Neuronal stem cell (in vitro differentiated cells): ENCODE measurements at places on chromosomes 6 and 20.

- peak; percentile 21 for DNase-seq
These were observed 1.4 kb upstream of the MUC21 start for GRCh38 chr6:30981942-30982772.

DNA sequence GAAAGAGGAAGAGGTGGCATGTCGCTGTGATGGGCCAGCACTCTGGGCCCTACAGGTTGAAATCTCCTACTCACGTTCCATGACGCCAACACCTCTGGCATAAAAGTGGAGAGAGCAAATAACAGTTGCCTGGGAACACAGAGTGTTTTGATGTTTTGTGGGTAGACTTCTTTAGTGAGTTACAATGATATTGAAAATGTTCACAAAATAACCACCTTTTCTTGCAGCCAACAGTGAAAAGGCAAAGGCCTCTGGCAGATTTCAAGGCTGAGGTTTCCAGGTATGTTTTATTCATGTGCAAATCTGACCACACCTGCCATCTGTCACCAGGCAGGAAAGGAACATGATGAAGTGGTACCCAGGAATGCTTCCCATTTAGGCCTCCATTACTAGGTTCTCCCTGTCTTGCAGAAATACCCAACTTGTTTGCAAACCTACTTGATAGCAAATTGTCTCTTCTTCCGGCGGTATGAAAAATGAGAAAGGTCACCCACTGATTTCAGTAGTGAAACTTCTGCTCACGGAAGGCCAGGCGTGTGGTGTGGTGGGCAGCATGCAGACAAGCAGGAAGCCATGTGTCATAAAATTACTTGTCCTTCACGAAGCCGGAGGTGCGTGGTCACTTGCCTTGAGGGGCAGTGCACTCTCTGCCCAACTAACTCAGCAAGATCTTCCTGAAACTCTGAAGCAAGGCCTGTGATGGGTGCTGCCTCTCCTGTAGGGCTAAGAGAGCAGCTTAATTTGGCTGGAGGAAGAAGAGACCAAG, 299.1 kb upstream of the PRDM1 start:
- DNase-seq, result no peak

DNA sequence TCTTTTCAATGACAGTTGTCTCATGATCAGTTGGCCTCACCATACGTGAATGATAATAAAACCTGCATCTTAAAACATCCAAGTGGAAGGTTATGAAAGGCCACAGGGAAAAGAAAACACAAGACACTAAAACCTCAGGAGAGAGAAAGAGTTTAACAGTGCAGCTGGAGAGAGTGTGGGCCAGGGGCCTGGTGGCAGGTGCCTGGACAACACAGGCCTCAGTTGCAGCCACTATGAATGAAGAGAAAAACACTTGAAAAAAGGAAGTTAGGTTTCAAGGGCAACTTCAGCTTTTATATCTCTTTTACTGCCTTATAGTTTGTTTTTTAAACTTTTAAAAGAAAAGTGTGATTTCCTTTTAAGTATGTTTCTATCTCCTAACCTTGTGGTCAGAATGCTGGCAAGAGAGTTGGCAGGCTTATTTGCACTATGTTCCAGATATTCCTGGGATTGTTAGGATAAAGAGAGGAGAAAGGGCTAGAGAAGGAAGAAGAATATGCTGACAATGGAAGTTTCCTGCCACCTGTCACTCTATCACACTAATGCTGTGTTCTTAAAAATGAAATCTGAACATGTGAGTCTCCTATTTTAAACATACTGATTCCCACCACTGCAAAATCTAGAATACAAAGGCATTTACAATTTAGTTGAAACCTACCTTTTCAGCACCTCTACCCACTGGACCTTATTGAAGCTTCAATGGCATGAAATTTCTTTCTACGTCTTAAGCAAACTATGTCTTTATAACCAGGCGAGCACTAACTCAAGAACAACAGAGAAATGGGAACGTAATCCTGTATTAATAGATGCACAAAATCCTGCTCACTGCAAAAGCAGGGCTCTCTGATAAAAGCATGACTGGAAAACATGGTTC, 222.4 kb downstream of the CD83 start:
- no peak for DNase-seq

DNA sequence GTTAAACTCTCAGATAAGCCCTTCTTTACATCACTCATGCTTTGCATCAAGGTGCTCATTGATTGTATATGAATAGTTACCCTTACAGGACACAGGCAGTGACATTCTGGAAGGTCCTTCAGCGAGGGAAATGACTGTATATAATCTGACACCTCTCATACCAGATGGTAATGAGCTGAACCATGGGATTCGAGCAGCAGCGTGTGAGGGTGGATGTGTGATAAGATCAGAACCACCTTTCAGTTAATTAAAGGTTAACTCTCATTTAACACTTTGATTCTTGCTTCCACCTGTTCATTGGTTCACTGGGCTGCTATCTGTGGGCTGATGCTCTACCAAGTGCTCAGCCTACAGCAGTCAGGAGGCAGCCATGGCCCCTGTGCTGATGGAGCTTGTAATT, 24.2 kb downstream of the NEDD9 start:
- no peak for DNase-seq

GRCh38 chr6:104541411-104541810, 318.3 kb downstream of the HACE1 start:
- DNase-seq, result no peak

GRCh38 chr6:166143011-166143410, 24.6 kb downstream of the TBXT start:
- DNase-seq, result no peak

DNA sequence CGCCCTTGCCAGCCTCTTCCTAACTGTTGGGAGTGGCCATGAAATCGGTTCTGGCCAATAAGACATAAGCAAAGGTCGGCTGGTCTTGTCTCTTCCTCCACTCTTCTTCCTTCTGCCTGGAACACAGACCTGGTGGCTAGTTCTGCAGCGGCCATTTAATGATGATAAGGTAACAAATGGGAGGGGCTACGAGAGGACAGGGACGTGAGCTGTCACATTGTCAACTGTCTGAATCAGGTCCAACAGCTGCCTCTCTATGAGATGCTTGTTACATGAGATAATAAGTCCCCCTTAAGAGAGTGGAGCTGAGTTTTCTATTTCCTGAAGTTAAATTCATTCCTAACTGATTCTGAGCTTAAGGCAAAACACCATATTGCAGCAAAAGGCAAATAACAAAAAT, 12.5 kb upstream of the TMEM242 start:
- DNase-seq, result no peak

DNA sequence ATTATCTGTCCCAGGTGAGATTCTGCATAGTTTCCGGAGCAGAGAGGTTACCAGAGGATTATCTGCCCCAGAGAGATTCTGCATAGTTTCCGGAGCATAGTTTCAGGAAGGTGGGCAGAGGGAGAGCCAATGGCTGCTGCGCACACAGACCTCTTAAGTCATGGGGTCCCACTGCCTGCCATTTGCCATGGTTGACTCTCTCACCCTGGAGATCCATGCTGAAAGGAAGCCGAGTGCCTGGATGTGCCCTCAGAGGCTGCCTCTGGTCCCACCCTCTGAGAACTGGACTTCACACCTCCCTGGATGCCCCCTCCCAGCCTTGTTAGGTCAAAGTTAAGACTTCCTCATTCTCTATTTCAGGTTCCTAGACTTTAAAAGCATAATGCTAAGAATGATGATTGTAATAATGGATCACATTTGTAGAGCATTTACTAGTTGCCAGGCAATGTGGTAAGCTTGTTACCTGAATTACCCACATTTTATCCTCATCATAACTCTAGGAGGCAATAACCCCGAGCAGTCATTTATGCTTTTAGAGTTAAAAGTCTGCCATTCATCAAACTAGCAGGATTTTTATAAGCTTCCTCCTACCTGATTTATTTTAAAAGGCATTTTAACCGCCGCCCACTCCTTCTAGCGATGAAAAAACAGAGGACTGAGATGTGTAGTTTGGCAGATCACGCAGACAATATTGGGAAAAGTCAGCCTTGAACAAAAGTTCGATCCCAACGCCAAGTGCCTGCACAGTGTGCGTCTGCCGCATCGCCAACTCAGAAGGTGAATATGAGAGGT, 11.9 kb downstream of the SERPINB9 start:
- no peak for DNase-seq

DNA sequence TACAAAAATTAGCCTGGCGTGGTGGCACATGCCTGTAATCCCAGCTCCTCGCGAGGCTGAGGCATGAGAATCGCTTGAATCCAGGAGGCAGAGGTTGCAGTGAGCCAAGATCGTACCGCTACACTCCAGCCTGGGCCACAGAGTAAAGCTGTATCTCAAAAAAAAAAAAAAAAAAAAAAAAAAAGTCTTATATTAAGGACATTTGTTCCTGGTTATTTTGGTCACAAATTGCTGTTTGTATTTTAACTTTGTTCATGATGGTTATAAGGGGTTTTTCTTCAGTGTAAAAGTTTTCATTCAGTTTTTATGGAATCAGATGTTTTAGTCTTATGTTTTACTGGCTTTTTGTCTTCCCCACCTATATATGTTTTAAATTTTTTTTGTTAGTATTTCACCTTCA, 13.9 kb downstream of the FILIP1 start:
- DNase-seq, result no peak

- DNase-seq, result no peak
These were observed 44.6 kb upstream of the SLC23A2 start for GRCh38 chr20:5045906-5046305.

DNA sequence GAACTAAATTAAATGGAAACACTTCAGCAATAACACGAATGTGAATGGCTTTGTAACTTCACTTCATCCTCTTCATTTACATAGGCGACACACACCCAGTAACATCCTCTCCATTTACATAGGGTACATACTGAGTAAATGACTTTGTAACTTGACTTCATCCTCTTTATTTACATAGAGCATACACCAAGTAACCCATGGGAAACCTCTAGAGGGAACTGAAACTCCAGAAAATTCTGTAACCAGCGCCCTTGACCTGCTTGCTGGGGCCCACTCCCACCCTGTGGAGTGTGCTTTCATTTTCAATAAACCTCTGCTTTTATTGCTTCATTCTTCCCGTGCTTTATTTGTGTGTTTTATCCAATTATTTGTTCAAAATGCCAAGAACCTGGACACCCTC, 81.6 kb upstream of the OPRM1 start:
- DNase-seq, result no peak

GRCh38 chr6:88920774-88921733, 42.4 kb downstream of the RNGTT start:
- DNase-seq, result no peak
